Muscle of leg (tissue), 16 donors: ENCODE measurements at places on chromosomes 2 and 18. TPM values are rescaled to one million over a fixed set of nuclear protein-coding genes. Genes with fewer than 3 reads are reported as not detected.

Gene ACKR3
- total RNA-seq = 22.2 TPM

Gene TFCP2L1
- total RNA-seq = under 0.01 TPM

Gene ZBTB7C
- total RNA-seq = 3.2 TPM

Gene ZNF516
- 26.6 TPM for total RNA-seq

Gene ERMN
- total RNA-seq = 0.04 TPM

Gene HOXD8
- total RNA-seq = 13.9 TPM

Gene CHN1
- total RNA-seq = 11.2 TPM

Gene CFC1
- not detected for total RNA-seq

Gene GPR17
- total RNA-seq = 0.53 TPM

Gene TIMM21
- 37.9 TPM for total RNA-seq

Gene ABCG8
- total RNA-seq = not detected

Gene IL36B
- not detected for total RNA-seq

Gene SCYGR6
- total RNA-seq = not detected

Gene UGT1A10
- total RNA-seq = not detected

Gene ANKRD62
- not detected for total RNA-seq

Gene SP100
- 23.6 TPM for total RNA-seq

Gene SCYGR4
- not detected for total RNA-seq
